EH (cell line): ENCODE measurements at places on chromosomes 5 and 9.

- DNase-seq, result no peak
Measured at GRCh38 chr5:55377810-55378209, 70.0 kb downstream of the MTREX start.

DNA sequence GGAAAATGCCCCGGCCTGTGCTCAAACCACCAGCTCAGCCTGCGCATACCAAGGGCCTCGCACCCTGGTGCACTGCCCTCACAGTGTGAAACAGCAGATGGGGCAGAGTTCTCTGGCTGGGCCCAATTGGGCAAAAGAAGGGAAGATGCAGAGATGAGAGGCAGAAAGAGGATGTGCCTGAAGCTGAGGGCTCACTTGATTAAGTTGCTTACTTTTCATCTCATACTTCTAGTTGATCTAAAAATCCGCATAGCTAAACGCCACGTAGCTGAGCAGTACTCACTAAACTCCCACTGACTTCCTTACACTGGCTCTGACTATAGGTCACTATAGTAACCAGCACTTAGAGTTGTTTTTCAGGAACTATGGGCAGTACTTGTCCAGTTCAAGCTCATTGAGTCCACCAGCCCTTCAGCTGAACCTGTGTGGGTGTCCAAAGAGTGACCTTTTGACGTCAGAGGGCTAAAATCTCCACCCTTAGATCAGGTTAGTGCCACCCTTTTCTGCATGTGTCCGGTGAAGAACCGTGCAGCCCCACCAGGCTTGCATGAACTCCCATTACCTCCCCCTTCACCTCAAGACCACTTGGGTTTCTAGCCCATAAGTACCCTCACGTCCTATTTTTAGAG lies 215.2 kb downstream of the AUH start:
- DNase-seq, result no peak

DNA sequence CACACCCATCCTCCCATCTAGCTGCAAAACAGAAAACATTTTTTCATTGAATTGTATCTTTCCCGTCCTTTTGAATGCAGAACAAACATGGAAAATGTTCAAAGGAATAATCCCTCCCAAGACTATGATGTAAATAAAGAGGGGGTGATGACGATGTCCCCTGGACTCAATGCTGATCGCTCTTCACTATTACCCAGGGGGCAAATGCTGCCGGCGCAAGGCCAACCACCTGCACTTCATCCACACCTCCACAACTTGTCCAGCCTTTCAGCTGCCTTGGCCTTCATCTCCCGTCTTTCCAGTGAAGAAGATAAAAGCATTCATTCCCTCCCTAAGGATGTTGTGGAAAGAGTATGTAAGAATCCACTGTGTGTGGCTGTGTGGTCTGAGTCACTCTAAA lies 240.3 kb downstream of the AGTPBP1 start:
- DNase-seq, result no peak

GRCh38 chr5:164649266-164649665 lies 1143.8 kb downstream of the MAT2B start:
- DNase-seq, result no peak

DNA sequence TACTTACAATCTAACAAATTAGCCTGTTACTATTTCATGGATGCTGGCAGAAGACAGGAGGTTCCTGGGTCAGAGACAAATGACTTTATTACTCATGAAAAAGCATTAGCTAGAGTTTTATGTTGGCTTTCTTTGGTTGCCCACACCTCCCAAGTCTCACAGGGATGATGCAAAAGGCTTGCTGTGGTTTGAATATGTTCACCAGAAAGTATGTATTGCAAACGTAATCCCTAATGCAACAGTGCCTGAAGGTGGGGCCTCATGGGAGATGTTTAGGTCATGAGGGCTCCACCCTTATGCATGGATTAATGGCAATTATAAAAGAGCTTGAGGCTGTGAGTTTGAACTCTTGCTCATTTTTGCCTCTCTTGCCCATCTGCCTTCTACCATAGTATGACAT lies 28.5 kb downstream of the DPYSL3 start:
- peak; percentile 64 for DNase-seq

GRCh38 chr5:93674866-93675459 lies 66.4 kb downstream of the POU5F2 start:
- DNase-seq, result no peak
